SIG-M5 (cell line): ENCODE measurements at places on chromosomes 5 and 9.

DNA sequence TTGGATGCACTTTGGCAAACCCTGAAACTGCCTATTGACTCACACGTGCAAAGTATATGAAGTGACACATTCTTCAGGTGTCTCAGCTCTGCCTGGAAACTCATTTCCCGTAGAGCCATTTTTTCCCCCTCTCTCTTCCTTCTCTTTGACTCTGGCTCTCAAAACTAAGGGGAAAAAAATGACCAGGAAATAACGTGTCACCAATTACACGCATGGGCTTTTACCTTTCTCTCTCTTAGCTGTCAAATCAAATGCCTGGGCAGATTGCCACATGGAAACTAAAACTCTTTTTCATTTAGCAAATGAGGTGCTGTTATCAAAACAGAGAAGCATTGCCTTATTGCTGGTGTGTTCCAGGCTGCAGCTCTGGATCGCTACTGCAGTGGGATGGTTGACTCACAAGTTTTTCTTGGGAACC lies 18.3 kb upstream of the IFNK start:
- DNase-seq: no peak

DNA sequence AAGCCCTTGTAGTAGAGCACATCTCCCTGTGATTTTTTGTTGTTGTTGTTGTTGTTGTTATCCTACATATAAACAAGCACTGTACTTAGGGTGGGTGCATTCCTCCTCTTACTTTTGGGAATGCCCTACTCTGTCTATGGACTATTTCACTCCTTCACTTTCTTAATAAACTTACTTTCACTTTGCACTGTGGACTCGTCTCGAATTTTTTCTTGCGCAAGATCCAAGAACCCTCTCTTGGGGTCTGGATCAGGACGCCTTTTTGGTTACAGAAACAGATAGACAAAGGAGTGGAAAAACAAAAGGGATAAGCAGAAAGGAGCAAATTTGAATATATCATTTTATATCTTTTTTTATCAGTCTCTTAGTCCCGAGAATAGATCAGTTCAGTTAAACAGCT lies 14.4 kb upstream of the PAIP1 start:
- DNase-seq: no peak

DNA sequence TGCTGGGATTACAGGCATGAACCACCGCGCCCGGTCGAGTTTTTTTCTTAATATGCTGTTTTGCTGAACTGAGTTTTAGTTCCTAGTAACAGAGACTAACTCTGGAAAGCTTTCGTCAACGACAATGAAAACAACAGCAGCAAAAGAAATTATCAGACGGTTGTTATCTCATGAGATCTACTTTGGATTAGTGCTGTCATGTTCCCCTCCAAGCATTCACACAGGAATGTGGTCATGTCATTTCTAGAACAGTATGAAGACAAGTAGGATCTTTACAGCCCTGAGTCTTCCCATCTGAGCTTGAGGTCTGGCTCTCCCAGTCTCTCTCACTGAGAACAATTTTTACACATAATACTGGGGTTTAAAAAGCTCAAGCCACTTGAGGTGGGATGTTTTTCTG lies 4.0 kb upstream of the ANKRD33B start:
- no peak for DNase-seq

- no peak for DNase-seq
Measured at GRCh38 chr5:8831251-8831650, 714.6 kb downstream of the SEMA5A start.

DNA sequence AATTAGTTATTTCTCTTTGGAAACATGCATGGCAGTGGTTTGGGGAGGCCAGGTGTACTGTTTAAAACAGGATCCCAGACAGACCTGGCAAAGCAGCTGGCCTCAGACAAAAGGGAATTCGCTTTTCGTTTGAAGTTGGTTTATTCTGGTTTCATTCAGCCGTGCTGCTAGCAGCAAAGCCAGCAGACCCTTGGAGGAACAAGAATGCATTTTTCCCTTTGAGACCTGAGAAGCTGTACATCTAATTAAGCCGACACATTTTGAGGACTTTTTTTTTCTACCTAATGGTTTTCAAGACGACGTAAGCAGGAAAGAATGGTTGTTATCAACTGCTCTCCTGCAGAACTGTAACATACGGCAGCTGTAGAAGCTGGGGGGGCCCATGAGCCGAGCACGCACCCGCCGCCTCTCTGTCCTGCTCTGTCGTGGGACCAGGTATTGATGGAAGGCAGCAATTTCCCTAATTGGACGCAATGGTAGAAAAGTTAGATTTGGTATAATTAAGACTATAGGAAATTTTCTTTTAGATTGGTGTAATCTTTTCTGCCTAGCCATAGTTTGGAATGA lies 13.6 kb downstream of the PLEKHG4B start:
- no peak for DNase-seq

- DNase-seq: no peak
Measured at GRCh38 chr9:1461812-1462211, 411.7 kb downstream of the DMRT2 start.

DNA sequence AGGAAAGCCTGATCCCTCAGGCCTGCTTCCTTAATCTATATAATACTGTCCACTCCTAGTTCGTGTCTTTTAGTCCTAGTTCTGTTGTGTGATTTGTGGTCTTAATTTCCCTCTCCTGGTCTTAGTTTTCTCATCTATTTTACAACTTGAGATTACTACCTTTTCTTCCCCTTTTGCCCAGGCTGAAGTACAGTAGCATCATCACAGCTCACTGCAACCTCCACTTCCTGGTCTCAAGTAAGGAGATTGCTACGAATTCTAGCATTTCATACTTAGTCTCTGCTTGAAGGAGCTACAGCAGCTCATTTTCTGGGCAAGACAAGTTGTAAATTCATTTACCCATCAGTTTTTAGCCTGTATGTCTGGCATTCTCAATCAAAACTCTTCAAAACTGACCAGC lies 5.5 kb downstream of the TRIM32 start:
- DNase-seq: no peak

DNA sequence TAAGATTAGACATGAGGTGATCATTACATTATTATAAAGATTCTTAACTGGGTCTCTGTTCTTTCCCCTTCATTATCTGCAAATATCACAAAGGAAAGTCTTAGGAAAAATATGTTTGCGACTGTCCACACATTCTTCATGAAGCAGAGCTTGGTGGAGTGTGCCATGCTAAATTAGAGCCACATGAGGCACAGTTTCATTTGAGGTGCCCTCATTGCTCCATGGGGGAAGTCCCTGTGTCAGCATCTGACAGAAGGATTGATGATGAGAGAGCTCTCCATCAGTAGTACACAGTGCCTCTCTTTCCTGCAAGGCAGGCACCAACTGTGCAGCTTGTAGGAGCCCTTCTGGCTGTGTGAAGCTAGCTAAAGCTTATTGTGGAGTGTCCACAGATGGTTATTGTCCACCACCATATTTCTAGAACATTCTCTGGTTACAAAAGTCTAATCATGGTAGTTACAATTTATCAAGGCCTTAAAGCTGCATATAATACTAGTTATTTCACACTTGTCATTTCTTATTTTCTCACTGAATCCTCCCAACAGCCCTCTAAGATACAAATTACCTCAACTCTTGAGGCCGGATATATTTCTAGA lies 63.9 kb downstream of the C9orf152 start:
- DNase-seq: no peak

- DNase-seq: no peak
Measured at GRCh38 chr9:99931155-99931840, 24.8 kb downstream of the STX17 start.

DNA sequence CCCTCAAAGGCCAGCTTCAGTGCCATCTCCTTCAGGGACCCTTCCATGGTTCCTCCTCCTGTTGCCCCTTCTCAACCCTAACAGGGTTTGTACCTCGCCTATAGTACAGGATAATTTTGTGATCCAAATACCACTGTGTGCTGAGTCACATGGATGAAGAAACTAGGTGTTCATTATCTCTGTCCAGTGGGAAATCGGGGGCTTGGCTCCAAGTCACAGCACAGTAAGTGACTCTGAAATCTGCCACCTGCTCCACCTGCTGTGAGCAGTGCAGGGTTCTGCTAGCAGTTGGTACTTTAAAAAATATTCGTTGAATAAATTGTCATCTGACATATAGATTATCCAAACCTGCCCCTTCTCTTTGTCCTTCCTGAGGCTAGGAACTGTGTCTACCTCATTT lies 123.2 kb upstream of the OTULINL start:
- DNase-seq: no peak

DNA sequence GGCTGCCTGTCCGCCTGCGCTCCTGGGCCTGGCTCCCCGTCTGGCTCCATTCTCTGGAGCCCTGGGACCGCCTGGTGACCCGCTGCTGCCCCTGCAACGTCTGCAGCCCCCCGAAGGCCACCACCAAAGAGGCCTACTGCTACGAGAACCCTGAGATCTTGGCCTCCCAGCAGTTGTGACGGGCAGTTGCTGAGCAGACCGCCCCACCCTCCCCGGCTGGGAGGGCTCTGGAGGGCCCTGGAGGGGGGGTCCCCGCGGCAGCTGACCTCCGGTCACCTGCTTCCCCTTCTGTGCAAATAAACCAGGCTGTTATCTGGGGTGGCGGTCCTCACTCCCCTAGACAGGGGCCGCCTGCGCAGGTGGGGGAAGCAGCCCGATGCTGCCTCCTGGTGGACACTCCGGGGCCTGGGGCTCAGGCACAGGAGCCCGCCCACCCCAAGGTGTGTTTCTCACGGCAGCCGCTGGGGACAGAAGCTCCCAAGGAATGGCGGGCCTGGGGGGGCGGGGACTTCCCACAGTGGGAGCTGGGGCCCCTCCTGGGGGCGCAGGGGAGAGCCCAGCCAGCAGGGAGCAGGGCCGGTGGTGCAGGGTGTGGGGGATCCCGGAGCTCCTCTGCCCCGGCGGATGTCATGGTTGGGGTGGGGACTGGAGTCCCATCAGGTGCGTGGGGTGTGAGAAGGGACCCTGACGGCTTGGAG lies 4.7 kb upstream of the TUBB4B start:
- no peak for DNase-seq

GRCh38 chr5:37495210-37495609 lies 116.1 kb downstream of the WDR70 start:
- no peak for DNase-seq

DNA sequence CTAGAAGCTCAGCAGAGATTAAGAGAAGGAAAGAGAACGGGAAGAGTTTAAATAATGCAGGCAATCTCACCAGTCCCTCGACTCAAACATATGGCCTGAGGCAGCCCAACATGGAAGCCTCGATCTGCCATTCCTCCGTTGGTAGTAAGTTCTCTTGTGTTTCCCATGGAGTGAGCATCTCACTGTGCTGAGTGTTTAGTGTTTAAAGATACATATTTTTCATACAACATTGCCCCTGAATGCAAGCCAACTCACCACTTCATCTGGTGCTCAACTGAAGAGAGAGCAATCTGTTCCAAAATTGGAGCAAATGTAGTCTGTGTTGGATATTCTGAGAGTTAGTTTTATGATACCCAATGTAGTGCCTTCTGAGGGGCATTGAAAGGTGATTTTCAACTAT lies 171.5 kb upstream of the ATP10B start:
- no peak for DNase-seq

- no peak for DNase-seq
Measured at GRCh38 chr9:106179191-106179590, 484.9 kb downstream of the TMEM38B start.

- DNase-seq: no peak
Measured at GRCh38 chr5:67677422-67677970, 480.9 kb upstream of the CD180 start.

DNA sequence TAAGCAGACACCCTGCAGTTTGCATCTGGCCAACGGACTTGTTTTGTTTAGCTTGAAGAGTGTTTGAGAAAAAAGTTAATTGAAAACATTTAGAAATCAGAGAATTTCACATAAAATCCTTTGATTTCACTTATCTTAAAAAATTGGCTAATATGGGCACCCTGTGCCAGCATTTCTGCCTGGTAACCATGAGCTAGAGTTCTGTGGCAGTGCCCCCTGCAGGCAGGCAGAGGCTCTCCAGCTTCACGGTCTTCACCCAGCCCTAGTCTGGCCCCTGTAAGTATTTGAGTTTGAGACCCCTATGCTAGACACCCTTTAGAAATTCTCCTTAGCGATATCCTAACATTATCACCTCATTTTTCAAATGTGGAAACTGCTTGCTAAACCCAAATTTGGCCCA lies 18.8 kb upstream of the FANCC start:
- no peak for DNase-seq

GRCh38 chr5:61257421-61257820 lies 74.6 kb upstream of the ZSWIM6 start:
- DNase-seq: no peak

GRCh38 chr5:160158087-160158486 lies 38.8 kb upstream of the PWWP2A start:
- DNase-seq: no peak

- DNase-seq: peak; percentile 93
Measured at GRCh38 chr9:136849038-136849959, at the start of gene PHPT1. PHPT1 (plus strand) TSS chr9:136849409; CDS start chr9:136849431, 22 bp downstream.

DNA sequence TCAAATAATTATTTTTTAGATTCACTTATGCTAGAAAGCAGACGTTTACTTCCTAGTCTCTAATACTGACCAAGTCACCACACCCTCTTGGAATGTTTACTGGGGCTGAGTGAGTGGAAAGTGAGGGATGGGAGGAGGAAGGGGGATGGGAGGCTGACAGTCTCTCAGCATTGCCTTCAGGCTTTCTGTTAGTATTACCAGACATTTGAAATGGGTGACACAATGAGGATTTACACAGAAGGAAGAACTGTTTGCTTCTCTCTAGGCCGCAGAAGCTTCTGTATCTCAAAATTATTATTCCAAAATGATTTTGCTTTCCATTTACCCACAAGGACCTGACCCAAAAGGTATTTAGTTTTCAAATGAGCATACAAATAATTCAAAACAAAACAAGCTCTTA lies 232.8 kb upstream of the ZNF608 start:
- no peak for DNase-seq

- no peak for DNase-seq
Measured at GRCh38 chr9:77022783-77023440, 3.5 kb downstream of the FOXB2 start.

DNA sequence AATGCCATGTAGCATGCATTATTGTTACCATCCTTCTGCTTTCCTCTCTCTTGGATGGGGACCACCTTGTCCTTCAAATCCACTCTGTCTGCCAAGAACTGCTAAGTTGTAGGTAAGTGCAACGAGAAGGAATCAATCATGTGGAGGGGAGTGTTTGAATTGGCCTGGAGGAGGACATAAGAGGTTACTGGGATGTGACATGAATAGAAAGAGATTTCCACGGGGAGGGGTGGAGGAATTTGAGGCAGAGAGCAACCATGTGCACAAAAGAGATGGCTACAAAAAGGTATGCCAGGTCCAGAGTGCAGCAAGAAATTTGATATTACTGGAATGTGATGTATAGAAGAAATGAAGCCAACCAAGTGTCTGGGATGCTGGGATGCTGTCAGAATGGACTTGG lies 648.9 kb upstream of the KLF4 start:
- no peak for DNase-seq

DNA sequence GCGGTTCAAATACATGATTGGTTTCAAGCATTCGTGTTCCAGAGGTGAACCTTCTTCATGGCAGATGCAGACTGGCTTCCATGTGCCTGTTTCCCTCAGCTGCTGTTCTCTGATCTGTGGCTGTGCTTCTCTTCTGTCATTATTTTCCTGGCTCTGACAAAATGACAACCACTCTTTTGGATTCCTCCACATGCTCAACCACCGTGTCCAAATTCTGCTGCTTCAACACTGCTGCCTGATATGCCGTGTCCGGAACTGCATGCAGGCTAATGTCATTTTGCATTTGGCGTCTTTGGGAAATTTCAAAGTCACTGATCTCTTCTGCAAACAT lies 368.7 kb upstream of the ZNF608 start:
- DNase-seq: no peak
